ENCODE measurements at places on chromosomes 2 and 18.

DNA sequence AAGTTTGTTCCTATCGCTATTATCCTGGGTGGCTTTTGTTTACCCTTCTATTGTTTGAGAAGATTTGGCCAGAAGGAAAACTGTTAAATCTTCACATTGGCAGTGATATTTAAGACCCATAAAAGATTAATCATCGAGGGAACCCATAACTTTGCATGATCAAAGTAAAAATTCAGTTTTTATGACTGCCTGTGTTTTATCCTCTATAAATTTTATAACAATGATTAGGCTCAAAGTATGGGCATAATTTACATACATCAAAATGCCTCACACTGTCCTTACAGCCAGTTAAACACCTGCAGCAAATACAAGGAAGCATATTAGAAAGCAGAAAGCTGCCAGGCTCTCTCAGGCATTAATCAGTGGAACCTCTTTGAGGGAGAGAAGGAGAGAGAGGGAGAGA is 289.1 kb downstream of the ICOS start:
- DNase-seq = no peak

DNA sequence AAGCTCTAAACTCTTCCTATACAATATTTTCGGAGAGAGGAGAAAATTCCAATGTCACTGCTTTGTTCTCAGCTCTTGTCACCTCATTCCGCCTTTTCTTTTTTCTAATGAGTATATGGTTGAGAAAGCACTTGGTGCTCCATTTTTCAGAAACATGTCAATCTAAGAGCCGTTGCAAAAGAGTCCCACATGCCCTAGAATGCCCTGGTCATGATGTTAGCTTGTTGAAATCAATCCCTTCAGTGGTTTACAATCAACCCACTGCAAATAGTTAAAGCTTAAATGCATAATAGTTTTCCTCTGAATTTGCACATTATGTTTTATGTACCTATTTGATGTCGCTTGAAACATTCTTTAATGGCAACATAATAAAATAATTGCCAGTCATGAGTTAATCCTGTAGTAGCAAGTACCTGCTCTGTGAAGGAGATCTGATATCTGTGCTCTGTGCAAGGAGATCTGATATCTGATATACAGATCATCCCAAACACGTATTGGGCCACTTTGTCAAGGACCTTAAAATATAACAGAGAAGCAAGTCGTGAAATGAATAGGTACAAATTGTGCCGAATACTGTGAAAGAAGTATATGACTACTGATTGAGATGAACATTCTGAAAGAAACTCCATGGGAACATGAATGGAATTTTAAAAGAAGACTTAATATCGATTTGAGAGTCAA is 1633.5 kb downstream of the SUCLG1 start:
- DNase-seq = no peak

GRCh38 chr2:14428056-14428455 is 204.5 kb upstream of the LRATD1 start:
- no peak for DNase-seq

DNA sequence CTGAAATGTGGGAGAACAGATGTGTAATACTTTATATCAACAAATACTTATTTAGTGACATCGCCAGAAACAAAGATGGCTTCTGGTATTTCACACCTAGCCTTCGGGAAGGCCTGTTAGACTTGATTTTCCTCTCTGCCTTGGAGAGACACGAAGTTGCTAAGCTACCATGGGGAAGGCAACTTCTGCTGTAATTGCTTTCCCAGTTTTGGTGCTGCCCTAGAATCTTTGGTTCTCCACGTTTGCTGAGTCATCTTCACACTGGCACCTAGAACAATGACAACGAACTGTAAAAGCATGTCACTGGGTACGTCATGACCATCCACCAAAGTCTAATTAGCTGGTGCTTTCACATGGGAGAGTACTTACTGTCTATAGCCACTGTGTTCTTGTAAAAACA is 58.7 kb upstream of the ACTR3 start:
- DNase-seq = no peak

- DNase-seq = no peak
Observed at GRCh38 chr2:118848381-118849225, 1.2 kb upstream of the EN1 start.

DNA sequence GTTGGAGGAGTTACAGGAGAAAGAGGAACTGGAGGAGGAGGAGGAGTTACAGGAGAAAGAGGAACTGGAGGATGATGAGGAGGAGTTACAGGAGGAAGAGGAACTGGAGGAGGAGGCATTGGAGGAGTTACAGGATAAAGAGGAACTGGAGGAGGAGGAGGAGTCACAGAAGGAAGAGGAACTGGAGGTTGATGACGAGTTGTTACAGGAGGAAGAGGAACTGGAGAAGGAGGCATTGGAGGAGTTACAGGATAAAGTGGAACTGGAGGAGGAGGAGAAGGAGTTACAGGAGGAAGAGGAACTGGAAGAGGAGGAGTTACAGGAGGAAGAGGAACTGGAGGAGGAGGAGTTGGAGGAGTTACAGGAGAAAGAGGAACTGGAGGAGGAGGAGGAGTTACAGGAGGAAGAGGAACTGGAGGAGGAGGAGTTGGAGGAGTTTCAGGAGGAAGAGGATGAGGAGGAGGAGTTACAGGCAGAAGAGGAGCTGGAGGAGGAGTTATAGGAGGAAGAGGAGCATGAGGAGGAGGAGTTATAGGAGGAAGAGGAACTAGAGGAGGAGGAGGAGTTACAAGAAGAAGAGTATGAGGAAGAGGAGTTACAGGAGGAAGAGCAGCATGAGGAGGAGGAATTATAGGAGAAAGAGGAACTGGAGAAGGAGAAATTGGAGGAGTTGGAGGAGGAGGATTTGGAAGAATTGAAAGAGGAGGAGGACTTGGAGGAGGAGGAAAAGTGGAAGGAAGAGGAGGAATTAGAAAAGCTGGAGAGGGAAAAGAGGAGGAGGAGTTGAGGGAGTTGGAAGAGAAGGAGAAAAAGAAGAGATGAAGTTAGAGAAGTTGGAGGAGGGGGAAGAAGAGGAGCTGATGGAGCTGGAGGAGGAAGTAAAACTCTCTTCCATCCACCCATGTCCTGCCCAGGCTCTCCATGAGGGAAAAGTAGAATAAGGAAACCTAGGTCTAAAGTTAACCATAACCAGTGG is 37.2 kb downstream of the CLASP1 start:
- DNase-seq = no peak

- no peak for DNase-seq
Observed at GRCh38 chr2:2731101-2731815, 400.2 kb upstream of the MYT1L start.

GRCh38 chr18:3266062-3266608 is 4.2 kb downstream of the MYL12B start:
- DNase-seq = no peak

Measured in stimulated activated CD4-positive, alpha-beta T cell treated with anti-CD3 and anti-CD28 coated beads, Interleukin-2, amount 100 ng/mL, for 48 hours (primary cell).